NCI-H146 (cell line): ENCODE measurements at places on chromosomes 3 and 15.

DNA sequence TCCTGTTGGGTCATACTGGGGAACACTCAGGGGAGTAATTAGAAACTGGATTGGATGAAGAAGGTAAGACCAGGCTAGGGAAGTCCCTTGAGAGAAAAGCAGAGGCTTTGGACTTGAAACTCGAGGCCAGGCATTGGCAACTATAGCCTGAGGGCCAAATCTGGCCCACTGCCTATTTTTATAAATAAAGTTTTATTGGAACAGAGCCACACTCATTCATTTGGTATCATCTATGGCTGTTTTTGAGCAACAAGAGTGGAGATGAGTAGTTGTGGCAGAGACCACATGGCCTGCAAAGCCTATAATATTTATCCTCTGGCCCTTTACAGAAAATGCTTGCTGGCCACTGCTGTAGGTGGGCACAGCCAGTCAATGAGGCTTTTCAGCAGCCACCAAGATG lies 301.4 kb downstream of the UACA start:
- DNase-seq: no peak

- DNase-seq: no peak
Observed at GRCh38 chr3:71684046-71684756, 41.0 kb downstream of the EIF4E3 start.

GRCh38 chr15:66111363-66111762 lies 142.2 kb downstream of the MEGF11 start:
- no peak for DNase-seq

GRCh38 chr15:73802431-73803041 lies 49.4 kb upstream of the INSYN1 start:
- DNase-seq: no peak

DNA sequence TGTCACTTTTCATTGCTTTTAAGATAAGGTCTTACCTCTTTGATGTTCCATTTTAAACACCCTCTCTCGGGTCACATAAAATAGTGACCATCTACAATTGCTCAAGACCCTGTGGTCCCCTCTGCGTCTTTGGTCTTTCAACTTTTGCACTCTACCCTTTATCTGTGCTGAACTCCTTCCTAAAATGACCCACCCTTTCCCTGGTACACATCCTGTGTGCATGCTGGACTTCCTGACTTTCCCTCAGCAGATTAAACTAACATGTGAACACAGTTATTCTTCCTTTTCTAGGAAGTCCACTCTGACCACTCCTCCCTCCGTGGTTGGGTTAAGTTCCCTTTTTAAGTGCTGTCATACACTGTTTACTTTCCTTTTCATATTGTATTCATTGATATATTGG lies 414.2 kb downstream of the GABRB3 start:
- no peak for DNase-seq

DNA sequence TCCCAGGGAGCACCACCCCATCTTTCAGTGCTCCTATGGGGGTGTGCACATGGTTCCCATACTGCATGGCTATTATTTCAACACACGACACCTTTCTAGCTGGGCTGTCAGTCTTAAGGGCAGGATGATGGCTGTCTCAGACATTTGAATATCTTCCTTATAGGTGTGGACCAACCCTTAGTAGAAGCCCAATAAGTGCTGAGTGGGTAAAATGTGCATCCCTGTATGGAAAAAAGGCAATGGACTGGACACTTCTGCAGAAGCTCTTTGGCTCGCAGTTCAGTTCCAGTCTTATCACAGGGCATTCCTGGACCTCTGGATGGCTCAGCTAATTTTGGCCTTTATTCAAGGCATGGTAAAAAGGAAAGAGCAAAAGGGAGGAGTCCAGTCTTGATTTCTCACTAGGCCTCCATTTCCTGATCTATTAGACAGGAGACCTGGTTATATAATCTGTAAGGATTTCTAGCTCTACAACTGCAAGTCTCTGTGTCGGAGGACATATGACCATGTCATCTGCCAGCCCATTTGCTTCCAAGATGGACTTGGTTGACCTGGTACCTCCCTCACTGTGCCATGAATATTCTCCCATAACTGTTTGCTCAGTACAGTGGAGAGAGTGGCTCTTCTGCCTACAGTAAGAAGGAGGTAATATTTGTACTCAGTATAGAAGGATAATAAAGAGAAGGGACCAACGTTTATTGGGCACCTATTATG lies 53.8 kb upstream of the RASGRP1 start:
- no peak for DNase-seq

DNA sequence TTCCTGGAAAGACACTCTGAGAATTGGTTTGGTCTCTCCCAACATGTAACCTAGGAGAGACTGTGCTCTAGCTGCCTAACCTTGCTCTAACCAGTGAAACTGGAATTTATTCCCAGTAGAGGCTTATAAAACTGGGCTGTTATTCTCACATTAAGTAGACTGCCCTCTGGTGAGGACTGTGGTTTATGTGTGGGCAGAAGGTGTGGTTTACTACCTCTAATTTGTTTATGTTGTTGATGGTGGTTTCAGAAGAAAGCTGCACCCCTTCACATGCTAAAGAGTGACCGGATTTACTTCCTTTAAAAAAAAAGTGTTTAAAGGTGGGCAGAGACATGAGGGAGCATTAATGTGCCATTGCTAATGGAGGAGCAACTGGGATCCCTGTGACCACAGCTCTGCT lies 273.2 kb downstream of the MECOM start:
- DNase-seq: no peak

DNA sequence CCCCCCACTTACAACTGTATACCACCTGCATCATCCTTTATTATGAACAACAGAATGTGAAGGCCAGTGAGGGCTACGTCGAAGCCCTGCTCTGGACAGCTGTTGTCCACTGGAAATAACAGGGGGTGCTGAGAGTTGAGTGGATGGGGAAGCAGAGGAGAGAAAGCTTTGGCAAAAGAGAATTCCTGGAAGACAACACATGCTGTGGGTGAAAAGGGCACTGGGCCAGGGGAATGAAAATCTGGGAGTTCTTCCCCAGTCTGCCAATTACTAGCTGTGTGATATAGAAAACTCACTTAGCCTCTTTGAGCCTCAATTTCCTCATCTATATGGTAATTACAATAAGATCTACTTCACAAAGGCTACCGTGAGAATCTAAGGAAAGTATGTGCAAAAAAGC lies 40.7 kb downstream of the FSTL1 start:
- DNase-seq: no peak

DNA sequence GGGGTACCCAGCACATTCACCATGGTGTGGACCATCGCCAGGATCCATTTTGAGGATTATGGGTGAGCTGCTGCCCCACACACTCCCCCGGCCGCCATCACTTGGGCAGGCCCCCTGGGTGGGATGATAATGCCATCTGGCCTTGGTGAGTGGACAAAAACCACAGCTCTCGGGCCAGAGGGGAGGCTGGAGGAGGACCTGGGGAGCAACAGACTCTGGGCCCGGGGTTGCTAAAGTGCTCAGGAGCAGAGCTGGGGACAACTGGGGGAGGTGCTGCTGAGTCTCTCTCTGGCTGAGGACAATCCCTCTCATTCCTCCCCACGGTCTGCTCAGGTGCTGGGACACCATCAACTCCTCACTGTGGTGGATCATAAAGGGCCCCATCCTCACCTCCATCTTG lies 29.0 kb downstream of the VIPR1 start:
- DNase-seq: no peak

DNA sequence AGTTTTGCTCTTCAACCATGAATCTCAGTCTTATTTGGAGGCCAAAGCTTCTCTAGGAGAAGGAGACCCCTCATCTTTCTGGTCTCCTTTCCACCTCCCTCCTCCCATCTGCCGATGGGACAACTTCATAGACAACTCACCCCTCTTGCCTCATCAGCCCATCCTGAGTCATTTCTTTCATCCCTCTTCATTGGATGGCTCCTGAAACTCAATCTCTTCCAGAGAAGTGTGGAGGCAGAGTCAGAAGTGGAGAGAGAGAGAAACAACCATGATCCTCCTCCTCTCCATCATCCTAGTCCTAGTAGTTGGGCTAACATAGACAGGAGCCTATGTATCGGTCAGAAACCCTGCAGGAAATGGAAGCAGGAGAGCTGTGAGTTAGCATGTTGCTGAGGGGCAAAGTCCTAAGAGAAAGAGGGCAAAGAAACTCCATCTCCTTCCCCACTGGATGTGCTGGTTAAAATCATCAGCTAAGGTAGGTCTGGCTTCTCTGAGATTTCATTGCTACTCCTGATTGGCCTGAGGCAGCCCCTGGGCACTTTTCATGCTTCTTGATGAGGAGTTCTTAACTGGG lies 21.3 kb upstream of the HCN4 start:
- no peak for DNase-seq

- peak; percentile 78 for DNase-seq
Observed at GRCh38 chr3:45656575-45657363, 32.4 kb upstream of the SACM1L start.

DNA sequence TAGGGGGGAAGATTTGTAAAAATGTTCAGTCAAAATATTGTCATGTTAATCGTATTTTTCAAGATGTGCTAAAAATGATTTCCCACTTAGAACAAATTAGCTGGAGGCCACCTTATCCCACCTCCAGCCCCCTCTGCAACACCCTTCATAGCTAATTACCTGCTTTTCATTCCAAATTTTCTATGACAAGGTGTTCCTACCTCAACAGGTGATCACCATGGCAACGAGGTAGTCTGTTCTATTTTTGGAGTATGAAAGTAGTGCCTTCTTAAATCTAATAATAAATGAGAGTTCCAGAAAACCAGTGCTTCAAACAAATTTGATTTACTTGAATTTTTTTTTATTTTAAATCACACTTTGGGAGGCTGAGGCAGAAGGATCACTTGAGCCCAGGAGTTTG lies 149.8 kb downstream of the FNDC3B start:
- DNase-seq: no peak

DNA sequence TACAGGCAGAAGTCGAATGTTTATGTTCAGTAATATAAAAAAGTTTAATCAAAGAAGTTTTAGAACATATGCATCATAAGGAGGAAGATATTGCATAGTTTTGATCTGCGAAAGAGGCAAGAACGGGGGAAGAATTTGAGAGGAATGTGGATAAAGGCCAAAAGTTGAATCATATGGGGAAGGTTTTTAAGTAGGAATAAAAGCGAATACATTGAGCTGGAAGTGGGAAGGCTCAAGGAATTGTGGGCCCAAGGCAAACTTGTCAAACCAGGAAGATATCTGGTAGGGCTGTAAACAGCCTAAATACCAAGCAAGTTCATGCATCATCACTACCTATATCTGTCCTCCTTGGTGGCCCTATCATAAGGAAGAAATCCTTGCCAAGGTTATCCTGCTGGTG lies 186.9 kb downstream of the MAGI1 start:
- no peak for DNase-seq

- no peak for DNase-seq
Observed at GRCh38 chr3:195755791-195756676, 35.3 kb downstream of the MUC20 start.

GRCh38 chr15:29043736-29044502 lies 158.1 kb downstream of the APBA2 start:
- no peak for DNase-seq

DNA sequence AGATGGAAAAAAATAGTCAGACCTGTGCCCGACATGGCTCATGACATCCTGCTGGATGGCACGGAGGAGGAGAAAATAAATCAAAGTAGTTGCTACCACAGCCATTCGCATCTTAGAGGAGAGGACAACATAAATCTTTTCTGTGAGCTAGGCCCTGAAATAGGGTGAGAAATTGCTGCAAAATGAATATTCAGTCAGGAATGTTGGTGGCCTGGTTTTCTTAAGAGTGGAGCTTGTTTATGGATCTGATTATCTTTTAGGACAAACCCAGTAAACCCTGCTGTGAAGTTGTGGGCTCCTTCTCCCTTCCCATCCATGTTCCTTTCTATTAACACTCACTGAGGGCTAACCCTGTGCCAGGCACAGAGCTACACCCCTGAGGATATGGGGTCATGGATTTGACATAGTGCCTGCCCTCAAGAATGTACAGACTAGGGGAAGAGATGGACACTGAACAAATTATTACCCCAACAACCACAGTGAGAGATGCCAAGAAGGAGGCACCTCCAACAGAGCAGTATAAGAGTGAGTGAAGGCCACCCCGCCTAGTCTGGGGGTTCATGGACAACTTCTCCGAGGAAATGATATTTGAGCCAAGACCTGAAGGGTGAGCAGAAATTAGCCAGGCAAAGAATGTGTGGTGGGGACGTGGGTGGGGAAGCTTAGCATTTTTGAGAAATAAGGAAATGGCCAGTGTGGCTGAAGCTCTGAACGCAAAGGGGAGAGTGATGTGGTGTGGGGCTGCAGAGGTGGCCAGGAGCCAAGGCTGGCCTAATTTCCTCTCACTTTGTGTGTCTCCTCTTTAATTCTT lies 68.9 kb upstream of the ARL8B start:
- DNase-seq: no peak

- no peak for DNase-seq
Observed at GRCh38 chr3:179151474-179151873, 3.3 kb downstream of the PIK3CA start.

DNA sequence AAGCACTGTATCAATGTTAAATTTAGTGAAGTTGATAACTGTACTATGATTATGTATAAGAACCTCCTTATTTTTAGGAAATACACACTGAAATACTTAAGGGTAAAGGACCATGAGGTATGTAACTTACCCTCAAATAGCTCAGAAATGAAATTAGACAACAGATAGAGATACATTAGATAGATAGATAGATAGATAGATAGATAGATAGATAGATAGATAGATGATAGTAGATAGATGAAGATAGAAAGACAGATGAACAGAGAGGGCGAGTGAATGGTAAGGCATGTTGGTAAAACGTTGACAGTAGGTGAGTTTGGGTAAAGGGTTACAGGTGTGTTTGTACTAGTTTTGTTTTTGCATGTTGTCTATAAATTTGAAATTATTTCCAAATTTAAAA lies 38.0 kb upstream of the ACAN start:
- no peak for DNase-seq

GRCh38 chr3:52092271-52092660 lies 35.9 kb upstream of the DUSP7 start:
- peak; percentile 2 for DNase-seq

DNA sequence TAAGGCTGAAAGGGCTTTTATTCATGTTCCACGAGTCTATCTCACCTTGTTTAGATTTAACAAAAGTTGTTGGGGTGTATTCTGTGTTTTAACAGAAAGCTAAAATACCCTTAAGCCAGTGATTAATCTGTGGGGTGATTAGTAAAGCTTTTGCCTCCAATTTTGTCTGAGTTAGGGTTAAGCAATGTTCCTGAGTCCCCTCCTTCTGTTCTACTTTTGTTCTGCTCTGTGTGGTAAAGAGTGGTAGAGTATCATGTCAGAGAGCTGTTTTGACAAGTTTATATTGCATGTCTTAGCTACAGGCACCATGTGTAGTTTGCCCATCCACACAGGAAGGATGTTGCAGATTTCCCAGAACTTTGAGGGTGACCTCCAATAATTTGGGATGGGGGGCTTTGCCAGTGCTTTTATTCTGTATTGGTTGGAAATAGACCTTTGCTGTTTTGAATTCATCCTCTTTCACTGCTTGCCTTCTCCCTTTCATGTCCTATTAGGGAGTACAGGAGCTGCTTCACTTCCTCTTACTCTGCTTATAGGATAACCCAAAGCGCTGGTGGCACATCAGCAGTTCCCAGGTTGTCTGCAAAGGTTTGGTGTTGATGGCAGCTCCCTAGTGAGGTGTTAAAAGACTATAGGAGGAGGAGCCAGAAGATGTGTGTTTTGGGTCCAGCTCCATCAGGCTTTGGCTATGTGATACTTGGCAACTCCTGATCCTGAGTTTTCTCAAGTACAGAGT lies 7.4 kb downstream of the PDE8A start:
- DNase-seq: no peak
